HFF-Myc (cell line): ENCODE measurements at places on chromosomes 2 and 18.
A peak's percentile ranks its signal among the peaks of the same experiment; 100 is the strongest.

GRCh38 chr2:1791685-1792435, 47.5 kb upstream of the PXDN start:
- peak; percentile 59 for DNase-seq

- no peak for DNase-seq
These were observed 13.3 kb downstream of the CD28 start for GRCh38 chr2:203719456-203720410.

DNA sequence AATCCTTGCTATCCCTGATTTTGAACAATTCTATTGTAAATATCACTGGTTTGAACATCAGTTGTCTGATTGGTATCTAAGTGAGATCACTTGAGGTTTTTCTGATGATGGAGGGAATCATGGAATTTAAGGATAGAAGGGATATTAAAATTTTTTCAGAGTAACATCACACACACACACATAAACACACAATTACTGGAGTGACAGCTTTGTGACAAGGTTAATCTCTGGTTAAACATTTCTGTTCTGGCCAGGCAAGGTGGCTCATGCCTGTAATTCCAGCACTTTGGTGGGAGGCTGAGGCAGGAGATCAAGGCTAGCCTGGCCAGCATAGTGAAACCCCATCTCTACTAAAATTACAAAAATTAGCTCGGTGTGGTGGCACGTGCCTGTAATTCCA, 85.3 kb downstream of the SOCS6 start:
- no peak for DNase-seq

- DNase-seq = no peak
These were observed 6.7 kb downstream of the MYO7B start for GRCh38 chr2:127542231-127542630.

- DNase-seq = no peak
These were observed 374.7 kb downstream of the LNPK start for GRCh38 chr2:175627405-175627804.

DNA sequence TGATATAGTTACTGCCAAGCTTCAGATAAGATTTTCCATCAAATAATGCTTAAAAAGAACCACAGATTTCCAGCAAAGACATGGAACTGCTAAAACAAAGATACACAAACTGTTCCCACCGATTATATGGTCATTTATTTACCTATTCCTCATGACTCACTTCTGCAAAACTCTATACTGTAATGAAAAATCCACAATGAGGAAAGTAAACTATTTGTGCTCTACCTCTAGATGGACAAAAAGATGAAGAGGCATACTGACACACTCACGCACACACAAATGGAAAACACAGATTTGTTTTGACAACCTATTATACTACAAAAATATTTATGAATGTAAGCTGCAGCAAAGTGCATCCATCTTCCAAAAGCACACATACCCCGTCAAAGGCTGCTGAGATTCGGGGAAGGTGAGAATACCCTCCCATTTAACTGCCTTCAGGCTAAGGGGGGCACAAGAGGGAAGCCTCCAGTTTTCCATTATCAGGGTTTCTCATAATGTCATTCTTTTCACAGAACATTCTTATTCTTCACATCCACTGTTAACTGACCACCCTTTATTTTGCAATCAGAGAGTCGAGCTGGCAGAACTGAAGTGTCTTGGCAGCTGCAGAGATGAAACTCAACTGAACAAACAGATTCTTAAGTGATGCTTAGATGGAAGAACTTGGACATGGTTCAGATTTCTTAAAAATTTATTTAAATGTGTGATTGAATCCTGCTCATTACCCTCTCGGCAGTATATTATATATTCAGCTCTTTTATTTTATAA, 115.9 kb upstream of the TANK start:
- DNase-seq = no peak

GRCh38 chr2:2057125-2057721, 273.9 kb downstream of the MYT1L start:
- DNase-seq = no peak
